ENCODE measurements at places on chromosomes 2 and 18.

- DNase-seq: no peak
These were observed 117.4 kb downstream of the MBP start for GRCh38 chr18:77015169-77015568.

GRCh38 chr2:217101972-217102371 is 242.1 kb upstream of the TNP1 start:
- no peak for DNase-seq

DNA sequence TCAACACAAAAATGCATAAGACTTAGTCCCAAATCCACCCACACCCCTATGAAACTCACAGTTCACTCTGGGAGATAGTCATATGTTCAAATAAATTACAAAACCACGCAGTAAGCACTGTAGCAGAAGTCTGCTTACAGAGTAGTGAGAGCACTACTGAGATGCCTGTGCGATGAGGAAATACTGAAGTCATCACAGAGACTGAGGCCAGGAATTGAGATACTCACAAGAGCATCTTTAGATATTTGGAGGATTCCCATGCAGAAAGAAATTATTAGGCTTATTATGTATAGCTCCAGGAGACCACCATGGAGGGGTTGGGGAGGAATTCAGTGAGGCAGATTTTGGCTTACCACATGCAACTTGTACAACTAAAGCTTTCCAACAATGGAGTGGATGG is 82.3 kb downstream of the ANTXR1 start:
- no peak for DNase-seq

- DNase-seq: no peak
These were observed 269.7 kb upstream of the THSD7B start for GRCh38 chr2:136495636-136496035.

DNA sequence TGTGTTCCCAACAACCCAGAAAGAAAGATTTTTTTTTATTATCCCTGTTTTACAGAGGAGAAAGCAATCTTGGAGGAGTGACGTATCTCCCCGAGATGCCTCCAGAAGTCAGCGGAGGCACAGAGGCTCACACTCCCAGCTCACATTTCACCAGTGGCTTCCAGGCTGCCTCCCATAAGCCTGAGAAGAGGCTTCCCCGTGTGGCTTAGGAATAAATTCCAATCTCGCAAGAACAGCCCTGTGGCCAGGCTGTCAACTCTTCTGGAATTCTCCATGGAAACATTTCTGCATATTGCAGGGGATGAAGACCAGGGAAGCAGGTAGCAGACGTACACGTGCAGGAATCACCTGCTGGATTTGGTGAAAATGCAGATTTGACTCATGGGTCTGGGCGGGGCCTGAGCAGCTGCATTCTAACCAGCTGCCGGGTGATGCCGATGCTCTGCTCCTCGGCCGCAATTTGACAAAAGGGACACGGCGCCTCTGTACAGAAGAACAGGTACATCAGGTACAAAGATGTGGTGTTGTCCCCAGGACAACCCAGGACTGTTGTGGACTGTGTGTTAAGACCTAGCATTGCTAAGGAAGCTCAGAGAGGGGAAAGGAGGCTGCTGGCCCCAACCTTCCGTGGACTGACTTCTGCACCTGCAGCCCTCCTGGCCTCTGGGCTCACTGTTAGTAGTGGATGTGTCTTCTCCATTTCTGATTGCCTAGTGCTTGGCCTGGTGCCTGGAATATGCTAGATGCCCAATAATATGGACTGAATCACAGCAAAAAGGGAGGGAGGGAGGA is 114.2 kb upstream of the ID2 start:
- DNase-seq: no peak
